Upper lobe of left lung (tissue), 6 donors: ENCODE measurements at places on chromosomes 3 and 15. TPM values are rescaled to one million over a fixed set of nuclear protein-coding genes. Genes with fewer than 3 reads are reported as not detected.

CIB2 gene
- total RNA-seq, result 0.77 TPM

FRMD4B gene
- total RNA-seq, result 50.5 TPM

FBXW12 gene
- not detected for total RNA-seq

MORC1 gene
- total RNA-seq, result not detected

ABHD17C gene
- total RNA-seq, result 27.6 TPM

ARL13B gene
- 19.7 TPM for total RNA-seq

TTLL13 gene
- not detected for total RNA-seq

CP gene
- total RNA-seq, result 3.9 TPM

MESP2 gene
- total RNA-seq, result not detected

CHRM5 gene
- total RNA-seq, result 0.15 TPM

CHST14 gene
- 11.8 TPM for total RNA-seq
